ENCODE measurements at places on chromosomes 5 and 9.

GRCh38 chr9:21016701-21017491 is 14.5 kb downstream of the HACD4 start:
- DNase-seq: no peak

- DNase-seq: no peak
Measured at GRCh38 chr5:166428264-166428803, 1863.1 kb upstream of the WWC1 start.

DNA sequence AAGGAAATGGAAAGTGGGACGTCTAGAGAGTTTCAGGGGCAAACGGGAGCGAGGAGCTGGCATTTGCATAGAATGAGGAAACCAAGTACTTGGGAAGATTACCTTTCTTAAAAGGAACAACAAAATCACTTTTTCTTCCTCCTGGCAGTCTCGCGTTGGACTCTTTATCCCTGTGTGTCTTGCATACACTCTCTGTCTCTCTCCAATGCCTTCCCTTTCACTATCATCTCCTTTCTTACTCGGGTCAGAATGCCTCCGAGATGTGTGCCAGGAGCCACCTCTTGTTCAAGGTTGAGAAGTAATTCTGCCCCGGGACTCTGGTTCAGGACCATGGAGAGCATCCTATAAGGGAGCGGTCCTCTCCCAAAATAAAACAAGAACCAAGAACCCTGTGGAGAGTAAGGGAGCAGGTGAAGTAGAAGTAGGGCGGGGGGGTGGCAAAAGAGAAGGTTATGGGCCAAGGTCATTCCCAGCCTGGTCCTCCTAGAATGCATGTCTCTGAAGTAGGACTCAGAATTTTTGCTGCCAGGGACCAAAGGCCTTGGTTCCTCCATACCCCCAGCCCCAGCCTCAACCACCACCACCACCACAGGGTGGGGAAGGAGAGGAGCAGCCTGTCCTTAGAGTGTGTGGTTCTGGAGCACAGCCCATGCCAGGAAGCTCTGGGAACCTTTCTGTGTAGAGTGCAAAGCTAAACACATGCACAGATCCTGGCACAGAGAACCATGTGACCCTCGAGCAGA is 72.1 kb upstream of the ARAP3 start:
- DNase-seq: no peak

GRCh38 chr5:154371687-154372086 is 74.1 kb upstream of the SAP30L start:
- DNase-seq: no peak

DNA sequence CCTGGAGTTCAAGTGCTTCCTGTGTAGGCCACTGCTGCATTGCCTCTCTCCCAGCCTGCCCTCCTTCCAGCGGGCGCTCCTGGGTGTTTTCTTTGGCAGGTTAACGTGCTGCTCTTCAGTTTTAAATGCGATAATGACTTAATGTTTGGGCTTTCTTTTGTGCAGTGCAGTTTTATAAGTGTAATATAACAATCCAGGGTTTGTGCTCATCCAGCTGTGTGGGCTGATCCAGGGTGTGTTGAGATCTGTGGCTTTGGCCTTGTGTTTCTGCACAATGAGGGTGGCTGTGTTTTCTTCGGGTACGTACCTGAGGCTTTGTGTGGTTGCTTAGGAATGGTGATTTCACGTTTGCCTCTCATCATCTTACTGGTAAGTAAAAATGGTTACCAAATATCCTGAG is 50.6 kb downstream of the PCSK5 start:
- no peak for DNase-seq

- DNase-seq: no peak
Measured at GRCh38 chr5:56301069-56301468, 67.9 kb upstream of the ANKRD55 start.

- no peak for DNase-seq
Measured at GRCh38 chr9:137487454-137488326, 28.6 kb upstream of the NSMF start.

GRCh38 chr5:154220625-154221024 is 30.1 kb downstream of the GALNT10 start:
- DNase-seq: no peak

GRCh38 chr5:179054876-179055275 is 5.3 kb upstream of the ZNF354C start:
- no peak for DNase-seq

GRCh38 chr5:134527156-134527960 is 1.9 kb downstream of the JADE2 start:
- peak; percentile 71 for DNase-seq

GRCh38 chr9:70228611-70229010 is 30.2 kb upstream of the SMC5 start:
- no peak for DNase-seq

DNA sequence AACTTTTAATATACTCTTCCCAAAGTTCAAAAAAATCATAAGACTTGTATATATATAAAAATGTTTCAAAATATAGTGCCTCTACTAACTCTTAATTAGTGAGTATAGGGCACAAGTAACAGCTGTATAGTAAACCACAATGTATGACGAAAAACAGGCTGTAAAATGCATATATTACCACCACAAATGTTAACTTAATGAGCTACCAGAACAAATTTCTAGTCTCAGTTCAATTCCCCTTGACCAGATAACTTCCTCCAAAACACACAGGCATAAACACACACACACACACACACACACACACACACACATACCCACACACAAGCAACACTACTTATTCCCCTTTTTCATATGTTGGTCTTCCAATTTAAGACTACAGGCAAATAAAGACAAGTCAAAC is 78.8 kb downstream of the FBXL17 start:
- DNase-seq: no peak

DNA sequence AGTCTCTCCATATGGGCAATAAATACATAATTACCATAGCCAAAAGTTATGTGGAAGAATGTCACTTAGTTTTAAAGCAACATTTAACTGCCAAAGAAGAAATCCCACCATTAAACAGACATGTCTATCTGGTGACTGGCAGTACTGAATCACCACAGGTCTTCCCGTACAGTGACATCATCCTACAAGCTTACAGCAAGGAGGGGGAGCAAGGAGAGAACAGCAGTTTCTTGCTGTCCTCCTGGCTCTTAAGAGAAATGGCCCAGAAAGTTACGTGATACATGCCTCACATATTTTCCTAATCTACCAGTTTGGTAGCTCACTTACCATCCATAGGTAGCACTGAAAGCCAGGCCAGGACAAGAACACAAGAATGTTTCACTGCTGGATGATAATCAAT is 671.0 kb downstream of the DMRTA1 start:
- DNase-seq: no peak

DNA sequence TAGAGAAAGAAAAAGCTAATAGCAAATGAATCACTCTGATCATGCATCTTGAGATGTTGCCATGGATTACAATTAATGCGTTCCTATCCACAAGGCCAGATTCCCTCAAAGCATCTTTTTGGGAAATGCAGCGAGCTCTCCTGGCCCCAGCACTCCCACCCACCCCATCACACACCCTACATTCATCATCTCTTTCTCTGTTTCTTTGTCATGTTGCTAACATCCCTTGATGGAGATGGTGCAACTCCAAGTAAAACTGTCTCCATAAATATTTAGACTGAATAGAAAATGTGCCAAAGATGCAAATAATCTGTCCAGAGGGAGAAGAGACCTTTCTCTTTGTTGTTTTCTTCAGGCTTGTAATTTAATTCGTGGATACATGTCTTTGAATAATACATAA is 30.8 kb upstream of the TNC start:
- DNase-seq: no peak

GRCh38 chr5:36576721-36577120 is 29.7 kb upstream of the SLC1A3 start:
- no peak for DNase-seq

DNA sequence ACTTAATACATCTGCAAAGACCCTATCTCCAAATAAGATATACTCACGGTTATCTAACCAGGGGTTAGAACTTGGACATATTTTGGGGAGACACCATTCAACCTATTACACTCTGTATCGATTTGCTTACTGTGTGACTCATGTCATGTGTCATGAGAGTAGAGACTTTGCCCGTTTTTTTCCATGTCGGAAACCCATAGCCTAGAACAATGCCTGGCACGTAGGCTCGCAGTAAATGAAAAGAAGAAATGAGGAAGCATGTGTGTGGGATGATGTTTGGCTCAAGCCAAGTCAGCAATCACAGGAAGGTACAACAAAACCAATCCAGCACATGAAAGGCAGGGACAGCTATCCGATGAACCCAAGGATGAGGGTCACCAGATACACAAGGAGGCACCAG is 94.6 kb upstream of the DNAH5 start:
- no peak for DNase-seq

GRCh38 chr5:82863266-82863665 is 213.9 kb downstream of the TMEM167A start:
- DNase-seq: no peak

DNA sequence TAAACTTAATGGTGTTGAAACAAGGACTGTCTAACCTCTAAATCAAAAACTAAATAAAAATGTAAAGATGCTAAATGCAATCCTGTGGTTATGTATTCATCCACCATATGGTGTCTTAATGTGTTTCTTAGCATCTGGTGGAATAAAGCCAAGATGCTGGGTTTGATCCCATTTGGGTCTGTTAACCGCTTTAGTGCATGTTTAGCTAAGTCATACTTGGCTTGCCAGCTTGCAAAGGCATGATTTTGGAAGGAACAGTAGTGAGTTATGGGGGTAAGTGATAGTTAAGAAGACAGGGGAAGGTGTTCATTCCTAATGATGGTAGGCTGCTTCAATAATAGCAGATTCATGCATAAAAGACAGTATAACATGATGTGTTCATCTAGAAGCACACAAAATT is 139.0 kb upstream of the SLC27A6 start:
- DNase-seq: no peak

All from T-helper 17 cell (primary cell).